ENCODE measurements at places on chromosomes 7 and 10.

GRCh38 chr7:134450294-134451000, 8.5 kb downstream of the AKR1B1 start:
- DNase-seq = no peak

DNA sequence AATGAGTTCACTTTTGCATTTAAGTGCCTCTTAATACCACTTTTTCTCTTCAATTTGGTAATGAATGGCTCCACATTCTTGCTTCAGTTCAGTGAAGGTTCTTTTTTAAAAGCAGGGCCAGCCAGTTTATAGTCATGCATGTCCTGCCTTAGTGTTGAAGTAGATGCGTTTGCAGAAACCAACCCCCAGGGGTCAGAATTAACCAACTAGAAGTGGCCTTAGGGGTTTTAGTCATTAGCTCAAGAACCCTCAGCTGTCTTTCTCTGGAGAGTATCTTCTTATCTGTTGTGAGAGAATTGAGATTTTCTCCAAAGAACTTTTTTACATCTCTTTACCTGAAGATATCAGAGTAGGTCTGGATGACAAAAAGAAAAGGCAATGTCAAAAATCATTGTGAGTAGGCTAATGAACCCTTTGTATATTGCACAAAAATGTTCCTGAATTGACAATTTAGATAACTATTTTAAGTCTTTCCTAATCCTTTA, 82.2 kb downstream of the PIK3CG start:
- DNase-seq = peak; percentile 50

GRCh38 chr7:69245646-69246045, 352.6 kb upstream of the AUTS2 start:
- DNase-seq = no peak

DNA sequence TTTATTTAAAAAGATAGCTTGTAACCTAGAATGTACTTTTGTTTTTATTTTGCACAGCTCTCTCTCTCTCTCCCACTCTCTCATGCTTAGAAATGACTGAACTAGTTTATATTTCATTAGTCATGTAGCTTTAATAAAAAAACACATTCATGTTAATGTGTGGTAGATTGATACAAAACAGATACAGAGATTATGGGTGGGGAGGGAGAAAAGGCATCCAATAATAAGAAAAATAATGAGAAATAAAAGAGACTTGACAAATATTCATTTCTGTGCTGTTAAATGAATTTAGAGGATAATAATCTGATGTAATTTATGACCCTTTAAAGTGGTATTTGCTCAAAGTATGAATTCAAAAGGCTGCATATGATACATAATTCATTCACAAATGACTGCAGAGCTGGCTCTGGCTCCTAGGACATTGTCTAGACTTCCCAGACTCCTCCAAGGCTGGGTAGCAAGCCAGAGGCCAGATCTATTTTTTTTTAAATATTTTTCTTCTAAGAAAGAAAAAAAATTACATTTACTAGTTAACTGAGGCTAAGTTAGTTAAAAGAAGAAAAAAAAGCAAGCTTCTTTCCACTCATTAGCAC, 105.7 kb upstream of the DNAJB12 start:
- no peak for DNase-seq

DNA sequence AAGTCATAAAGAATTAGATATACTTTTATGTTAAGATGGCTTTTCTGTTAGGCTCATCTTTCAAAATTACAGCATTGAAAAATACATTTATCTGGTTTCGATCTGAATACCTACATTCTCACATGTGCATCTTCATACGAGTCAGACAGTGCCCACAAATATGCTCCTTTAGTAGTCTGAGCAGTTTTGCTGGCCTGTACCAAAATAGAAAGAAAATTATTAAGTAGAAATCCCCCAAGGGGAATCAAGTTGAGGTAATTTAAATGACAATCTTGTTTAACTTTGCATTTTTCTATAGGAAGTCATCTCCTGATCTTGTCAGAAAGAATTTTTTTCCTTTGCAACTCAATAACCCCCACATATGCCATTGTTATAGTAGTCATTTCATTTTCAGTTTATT, 287.4 kb upstream of the SEMA3D start:
- DNase-seq = no peak

DNA sequence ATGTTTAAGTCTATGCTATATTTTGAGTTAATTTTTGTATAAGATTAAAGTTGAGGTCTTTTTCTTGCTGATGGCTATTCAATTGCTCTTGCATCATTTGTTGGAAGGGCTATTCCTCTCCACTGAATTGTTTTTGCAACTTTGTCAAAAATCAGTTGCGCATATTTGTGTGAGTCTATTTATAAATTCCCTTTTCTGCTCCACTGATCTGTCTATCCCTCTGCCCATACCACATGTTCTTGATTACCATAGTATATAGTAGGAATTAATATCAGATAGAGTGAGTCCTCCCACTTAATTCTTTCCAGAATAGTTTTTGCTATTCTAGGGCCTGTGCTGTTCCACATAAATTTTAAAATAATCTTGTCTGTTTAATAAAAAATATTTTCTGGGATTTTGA, 152.4 kb upstream of the ADCY1 start:
- no peak for DNase-seq

- no peak for DNase-seq
Observed at GRCh38 chr7:80066639-80067038, 68.0 kb upstream of the GNAI1 start.

DNA sequence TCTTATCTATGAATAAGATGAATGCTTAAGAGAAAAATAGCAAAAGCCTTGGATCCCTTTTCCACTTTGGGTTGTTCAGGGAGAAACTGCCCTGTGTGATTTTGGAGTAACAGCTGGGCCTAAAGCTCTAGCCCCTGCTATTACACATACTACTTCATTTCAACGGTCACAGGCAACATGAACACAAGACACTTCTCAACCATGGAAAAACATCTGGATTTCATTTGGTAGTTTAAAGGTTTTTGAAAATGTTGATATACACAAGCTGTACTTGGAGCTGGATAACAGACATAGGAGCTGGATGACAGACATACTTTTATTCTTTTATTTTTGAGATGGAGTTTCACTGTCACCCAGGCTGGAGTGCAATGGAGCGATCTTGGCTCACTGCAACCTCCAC, 2.7 kb upstream of the CHUK start:
- DNase-seq = no peak

- DNase-seq = no peak
Observed at GRCh38 chr7:154676422-154677073, 326.4 kb downstream of the PAXIP1 start.

DNA sequence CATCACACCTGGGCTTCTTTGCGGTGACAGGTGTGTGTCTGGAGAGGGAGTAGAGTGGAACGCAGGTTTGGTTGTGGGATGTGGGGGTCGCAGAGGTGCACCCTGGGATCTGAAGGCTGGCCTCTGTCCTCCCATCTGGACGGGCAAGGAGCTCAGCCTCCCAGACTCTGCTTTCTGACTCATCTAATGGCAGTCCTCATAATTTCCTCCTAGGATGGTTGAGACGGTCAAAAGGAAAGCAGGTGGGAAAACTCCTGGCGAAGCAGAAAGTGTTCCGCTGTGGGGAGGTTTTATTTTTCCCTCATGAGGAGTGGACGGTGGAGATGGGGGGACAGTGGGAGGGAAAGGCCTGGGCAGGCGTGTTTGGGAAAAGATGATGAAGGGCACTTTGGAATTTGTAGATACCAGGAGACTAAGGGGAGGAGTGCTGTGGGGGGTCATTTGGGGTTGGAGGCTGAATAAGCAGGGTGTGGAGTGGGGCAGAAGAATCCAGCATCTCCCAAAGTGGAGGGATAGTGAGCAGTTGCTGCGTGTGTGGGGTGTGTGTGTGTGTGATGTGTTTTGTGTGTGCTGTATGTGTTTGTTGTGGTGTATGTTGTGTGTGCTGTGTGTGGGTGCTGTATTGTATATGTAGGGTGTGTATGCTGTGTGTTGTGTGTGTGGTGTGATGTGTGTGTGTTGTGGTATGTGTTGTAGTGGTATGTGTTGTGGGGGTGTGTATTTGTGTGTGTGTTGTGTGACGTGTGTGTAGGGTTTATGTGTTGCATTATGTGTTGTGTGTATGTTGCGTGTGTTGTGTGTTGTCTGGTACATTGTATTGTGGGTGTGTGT, 97.2 kb upstream of the PODXL start:
- no peak for DNase-seq

DNA sequence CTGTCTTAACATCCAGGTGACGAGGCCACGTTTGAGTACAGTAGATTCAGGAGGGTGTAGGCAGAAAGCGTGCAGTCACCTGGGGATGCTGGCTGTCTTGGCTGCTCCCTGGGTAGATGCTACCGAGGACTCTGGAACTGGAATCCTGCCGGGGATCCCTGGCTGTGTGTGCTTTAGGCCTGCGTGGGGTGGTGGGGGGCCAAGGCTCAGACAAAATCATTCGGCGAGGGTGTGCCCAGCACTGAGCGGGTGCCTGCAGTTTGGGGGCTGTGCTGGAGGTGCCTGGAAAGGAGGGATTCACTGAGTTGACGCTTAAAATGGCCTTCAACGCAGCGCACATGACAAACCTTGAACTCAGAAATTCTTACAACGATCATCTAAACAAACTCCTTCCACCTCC, 93.5 kb upstream of the PODXL start:
- no peak for DNase-seq

- DNase-seq = no peak
Observed at GRCh38 chr7:102454468-102454867, 10.2 kb downstream of the ALKBH4 start.

- no peak for DNase-seq
Observed at GRCh38 chr7:33336820-33337219, 207.5 kb downstream of the BBS9 start.

- no peak for DNase-seq
Observed at GRCh38 chr7:20164425-20165145, 52.6 kb downstream of the MACC1 start.

- DNase-seq = no peak
Observed at GRCh38 chr7:74052628-74053027, 24.7 kb downstream of the ELN start.

GRCh38 chr7:99191869-99192596, 15.9 kb downstream of the KPNA7 start:
- DNase-seq = no peak

- no peak for DNase-seq
Observed at GRCh38 chr10:78604721-78605120, 464.0 kb upstream of the ZMIZ1 start.

All from activated CD8-positive, alpha-beta T cell treated with anti-CD3 and anti-CD28 coated beads, Interleukin-2, amount 10 ng/mL, durations not matched to agents 7 days and 5 days (primary cell).